ENCODE measurements at places on chromosomes 12 and 14. TPM values are rescaled to one million over a fixed set of nuclear protein-coding genes. Genes with fewer than 3 reads are reported as not detected.

GPR84 gene
- 0.40 TPM for total RNA-seq

ACVRL1 gene
- 105 TPM for total RNA-seq

DNA sequence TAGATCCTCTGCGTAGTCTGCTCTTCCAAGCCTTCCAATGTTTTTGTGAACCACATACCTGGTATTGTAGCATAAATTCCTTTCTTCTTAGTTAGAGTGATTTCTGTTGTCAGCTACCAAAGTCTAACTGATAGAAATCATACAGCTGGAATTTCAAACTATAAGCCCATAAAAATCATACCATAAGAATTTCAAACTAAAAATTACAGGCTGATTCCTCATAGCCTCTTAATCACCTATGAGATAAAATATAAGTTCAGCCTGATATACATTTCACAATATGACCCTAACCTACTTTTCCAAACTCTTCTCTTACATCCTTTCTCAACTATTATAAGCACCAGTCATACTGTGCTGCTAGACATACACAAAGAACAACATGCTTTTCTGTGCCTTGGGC is 64.8 kb downstream of the PTHLH start:
- no peaks in the 10 kb centered on the region for H3K36me3 ChIP-seq
- H3K4me1 ChIP-seq = no peaks in the 10 kb centered on the region
- no peak for DNase-seq
- no peak overlapping the region for H3K27ac ChIP-seq

- H3K4me3 ChIP-seq = no peak overlapping the region
- H3K4me1 ChIP-seq = no peaks in the 10 kb centered on the region
- H3K27me3 ChIP-seq = no peaks in the 10 kb centered on the region
- no peaks in the 10 kb centered on the region for H3K36me3 ChIP-seq
- DNase-seq = no peak
Measured at GRCh38 chr14:100535287-100536120, 51.7 kb downstream of the BEGAIN start.

GRCh38 chr12:57623385-57623784 is 9.6 kb downstream of the B4GALNT1 start:
- no peak for DNase-seq
- no peaks in the 10 kb centered on the region for H3K36me3 ChIP-seq
- no peak overlapping the region for H3K4me3 ChIP-seq

DNA sequence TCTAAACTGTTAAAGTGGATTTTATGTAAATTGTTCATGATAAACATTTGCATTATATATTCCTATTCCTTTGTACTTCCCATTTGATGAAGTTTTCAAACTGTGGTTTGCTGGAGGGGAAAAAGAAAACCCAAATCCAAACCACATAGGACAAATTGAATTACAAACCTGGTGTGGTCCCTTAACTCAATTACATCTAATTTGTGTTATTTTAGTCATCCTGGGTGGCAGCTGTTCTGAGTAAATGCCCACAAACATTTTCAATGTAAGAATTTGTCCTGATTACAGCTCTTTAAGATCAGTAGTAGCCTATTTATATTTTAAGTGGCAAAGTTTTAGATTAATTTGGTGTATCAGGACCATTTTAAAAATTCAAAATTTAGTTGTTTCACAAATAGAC is 153.9 kb downstream of the RAD51B start:
- peaks cover 9% of the 10 kb centered on the region for H3K4me1 ChIP-seq
- H3K27ac ChIP-seq = no peak overlapping the region
- no peak for DNase-seq
- H3K4me3 ChIP-seq = no peak overlapping the region
- H3K36me3 ChIP-seq = no peaks in the 10 kb centered on the region
